NCI-H1092 (cell line): ENCODE measurements at places on chromosomes 6 and 20.
A peak's percentile ranks its signal among the peaks of the same experiment; 100 is the strongest.

DNA sequence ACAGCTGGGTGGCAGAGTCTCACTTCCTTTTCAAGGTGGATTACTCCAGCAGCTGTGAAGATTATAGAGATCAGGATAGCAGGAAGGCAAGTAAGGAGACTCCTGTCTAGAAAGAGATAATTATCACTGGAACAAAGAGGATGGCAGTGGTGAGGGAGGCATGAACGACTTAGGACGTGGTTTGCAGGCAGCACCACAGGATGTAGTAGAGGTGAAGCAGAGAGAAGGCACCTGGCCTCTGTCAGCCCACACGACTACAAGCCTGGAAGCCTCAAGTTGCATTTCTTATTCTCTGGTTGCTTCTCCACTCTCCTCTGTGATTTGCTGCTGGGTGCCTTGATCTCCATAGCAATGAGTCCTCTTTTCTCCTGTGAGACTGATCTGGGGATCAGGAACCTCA is 62.7 kb downstream of the TSHZ2 start:
- no peak for DNase-seq

GRCh38 chr20:407133-407952 is 756 bp upstream of the RBCK1 start:
- peak; percentile 38 for DNase-seq

DNA sequence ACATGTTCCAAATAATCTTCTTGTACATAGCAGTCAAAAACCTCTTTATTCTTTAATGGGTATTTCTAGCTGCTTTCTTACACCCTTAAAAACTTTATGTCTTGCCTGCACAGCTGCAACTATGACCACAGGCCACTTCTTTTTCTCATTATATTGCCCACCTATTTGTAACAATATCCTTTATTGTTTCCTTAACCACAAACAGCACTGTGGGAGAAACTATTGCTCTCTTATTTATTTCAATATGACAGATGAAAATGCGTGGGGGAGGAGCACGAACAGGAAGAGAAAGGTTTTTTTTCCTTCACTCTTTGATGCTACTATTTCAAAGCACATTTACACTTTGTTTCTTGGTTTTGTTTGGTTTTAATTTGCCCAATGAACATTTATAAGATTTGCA is 253.5 kb downstream of the GJA1 start:
- DNase-seq, result no peak

DNA sequence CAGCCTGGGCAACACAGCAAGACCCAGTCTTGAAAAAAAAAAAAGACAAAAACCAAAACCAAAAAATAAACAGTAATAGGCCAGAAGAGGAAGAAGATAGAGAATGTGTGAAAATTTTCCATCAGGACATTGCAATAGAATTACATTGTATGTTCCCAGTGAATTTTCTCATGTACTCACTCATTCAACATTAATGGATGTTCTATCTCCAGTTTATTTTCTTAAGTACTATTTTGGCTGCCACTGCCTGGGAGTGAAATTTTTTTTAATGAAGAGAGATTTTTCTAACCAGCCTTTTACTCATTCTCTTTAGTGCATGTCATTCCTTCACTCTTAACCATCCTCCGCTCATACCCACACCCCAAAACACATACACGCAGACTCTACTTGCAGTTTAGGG is 282.8 kb downstream of the ALDH8A1 start:
- no peak for DNase-seq

DNA sequence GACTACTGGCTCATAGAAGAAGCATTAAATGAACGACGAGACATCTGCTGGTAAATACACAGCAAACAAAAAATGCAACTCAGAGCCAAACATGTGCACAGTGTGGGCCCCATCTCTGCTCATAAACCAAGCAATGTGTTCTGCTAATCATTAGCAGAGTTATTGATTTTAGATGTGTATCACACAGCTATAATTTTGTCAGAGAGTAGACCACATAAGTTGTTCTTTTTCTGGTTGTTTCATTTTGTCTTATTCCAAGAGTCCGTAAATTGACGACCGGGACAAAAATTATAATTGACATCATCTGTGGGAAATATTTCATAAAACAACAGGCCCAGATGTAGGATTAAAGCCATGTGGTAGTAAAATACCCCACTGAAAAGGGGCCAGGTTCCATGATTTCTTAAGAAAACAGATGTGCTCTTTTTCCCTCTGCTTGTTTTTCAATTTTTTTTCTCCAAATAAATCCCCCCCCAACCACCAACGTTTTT is 423.6 kb downstream of the HAO1 start:
- DNase-seq, result peak; percentile 45

DNA sequence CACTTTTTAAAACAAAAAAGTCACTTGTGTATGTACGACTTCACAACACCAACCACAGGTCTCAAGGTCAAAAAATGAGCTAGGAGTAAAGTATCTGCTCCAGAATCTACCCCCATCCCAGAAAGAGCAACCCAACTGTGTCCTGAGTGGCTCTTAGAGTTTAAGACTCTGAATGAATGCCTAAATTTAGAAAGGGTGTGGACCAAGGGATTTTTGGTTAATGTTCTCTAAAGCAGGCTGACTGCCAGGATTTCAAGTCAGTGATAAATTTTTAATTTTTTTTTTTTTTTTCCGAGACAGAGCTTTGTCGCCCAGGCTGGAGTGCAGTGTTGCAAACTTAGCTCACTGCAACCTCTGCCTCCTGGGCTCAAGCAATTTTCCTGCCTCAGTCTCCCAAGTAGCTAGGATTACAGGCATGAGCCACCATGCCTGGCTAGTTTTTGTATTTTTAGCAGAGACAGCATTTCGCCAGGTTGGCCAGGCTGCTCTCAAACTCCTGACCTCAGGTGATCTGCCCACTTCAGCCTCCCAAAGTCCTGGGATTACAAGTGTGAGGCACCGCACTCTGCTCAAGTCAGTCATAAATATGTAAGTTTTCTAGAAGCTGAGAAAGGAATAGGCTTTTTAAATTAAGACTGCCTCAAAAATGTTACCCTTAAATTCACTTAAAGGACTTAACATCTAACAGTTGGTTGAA is 20.2 kb downstream of the STAU1 start:
- no peak for DNase-seq

DNA sequence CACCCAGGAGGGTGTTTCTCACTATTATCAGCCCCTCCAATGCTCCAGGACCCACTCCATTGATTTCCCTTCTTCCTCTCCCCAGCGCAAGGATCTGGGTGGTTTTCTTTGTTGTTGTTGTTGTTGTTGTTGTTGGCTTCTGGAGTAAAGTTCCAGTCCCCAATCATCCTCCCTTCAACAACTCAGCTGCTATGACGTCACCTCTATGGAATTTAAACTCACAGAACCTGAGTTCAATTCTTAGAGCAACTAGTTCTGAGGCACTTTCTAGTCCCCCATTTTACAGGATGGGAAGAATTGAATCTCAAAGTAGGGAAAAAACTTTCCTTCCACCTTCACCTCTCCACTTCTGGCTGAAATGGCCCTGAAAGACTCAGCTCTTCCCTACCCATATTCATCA is 9.7 kb upstream of the WFDC8 start:
- DNase-seq, result no peak

- no peak for DNase-seq
These were observed 512.2 kb downstream of the CD109 start for GRCh38 chr6:74208239-74208638.

- DNase-seq, result no peak
These were observed 114.7 kb downstream of the EDN3 start for GRCh38 chr20:59414936-59415623.

GRCh38 chr6:3542032-3542640 is 85.3 kb upstream of the SLC22A23 start:
- DNase-seq, result peak; percentile 27

DNA sequence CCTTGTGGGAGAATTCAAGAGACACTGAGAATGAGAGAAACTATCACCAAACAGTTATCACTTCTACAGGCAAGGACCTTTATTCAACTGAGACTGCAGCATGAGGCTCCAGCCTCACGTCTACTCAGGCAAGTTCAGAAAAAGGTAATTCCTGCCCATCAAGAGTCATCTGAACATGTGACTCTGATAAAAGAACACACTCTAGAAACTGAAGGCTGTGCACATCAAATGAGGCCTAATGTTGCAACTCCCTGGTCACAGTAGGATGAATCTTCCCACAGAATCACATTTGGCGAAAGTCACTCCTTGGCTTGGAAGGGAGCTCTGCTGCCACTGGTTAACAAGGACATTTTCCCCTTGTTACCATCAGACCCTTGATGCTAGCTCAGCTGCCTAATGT is 71.2 kb upstream of the EMILIN3 start:
- no peak for DNase-seq

DNA sequence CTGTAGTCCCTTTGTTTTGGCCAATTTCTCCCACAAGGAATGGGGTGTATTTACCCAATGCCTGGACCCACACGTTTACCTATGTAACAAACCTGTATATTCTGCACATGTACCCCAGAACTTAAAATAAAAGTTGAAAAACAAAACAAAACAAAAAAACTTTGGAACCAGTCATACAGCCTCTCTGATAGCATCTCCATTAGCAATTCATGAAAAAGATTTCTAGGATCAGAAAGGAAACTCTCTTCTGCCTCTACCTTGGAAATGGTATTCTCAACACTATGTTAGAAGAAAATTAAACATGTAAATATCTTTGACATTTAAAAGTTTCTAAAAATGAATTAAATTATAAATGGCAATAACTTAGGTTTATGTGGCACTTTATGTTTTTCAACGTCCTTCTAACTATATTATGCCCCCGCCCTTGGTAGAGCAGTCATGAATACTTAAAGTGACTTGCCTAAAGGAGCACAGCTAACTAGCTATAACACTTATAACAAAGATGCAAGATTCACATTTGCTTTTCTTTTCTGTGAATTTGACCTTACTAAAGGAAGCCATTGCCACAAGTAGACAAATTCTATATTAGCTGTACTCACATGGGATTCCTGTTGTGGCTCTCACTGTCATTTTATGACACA is 147.5 kb upstream of the FKBP1C start:
- no peak for DNase-seq

GRCh38 chr6:99592900-99593299 is 13.7 kb upstream of the PRDM13 start:
- no peak for DNase-seq

DNA sequence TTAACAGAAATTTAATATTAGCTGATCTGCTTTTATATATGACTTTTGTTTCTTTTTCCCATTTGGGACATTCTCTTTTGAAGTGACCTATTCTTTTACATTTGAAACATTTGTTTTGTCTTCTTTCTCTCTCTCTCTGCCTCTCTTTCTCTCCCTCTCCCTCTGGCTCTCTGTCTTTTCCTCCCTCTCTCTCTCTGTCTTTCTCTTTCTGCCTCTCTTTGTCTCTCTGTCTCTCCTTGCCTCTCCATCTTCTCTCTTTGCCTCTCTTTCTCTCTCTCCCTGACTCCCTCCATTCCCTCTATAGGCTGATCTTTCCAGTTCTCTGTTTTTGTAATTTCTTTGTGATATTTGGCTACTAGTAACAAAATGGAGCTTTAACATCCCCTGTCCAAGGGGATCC is 52.0 kb upstream of the TULP1 start:
- DNase-seq, result no peak

DNA sequence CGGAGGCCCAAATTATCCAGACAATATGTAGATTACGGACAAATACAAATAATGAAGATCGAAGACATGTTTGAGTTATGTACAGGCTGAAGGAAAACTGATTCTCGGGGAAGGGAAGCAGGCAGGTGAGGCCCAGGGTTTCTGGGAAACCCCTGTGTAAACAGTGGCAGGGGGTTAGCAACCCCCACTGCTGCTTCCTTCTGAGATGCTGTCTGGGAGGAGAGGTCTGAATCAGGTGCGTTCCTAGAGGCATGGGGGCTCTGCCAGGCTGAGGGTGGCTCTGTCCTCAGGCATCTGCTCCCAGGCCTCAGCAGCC is 7.2 kb upstream of the MDGA1 start:
- DNase-seq, result no peak

GRCh38 chr6:46484081-46484820 is 7.0 kb downstream of the RCAN2 start:
- no peak for DNase-seq

- no peak for DNase-seq
These were observed 180.6 kb upstream of the HTR1E start for GRCh38 chr6:86756640-86757229.
